ENCODE measurements at places on chromosomes 2 and 18.

GRCh38 chr2:185242462-185242861 is 496.1 kb upstream of the FSIP2 start:
- DNase-seq: no peak

DNA sequence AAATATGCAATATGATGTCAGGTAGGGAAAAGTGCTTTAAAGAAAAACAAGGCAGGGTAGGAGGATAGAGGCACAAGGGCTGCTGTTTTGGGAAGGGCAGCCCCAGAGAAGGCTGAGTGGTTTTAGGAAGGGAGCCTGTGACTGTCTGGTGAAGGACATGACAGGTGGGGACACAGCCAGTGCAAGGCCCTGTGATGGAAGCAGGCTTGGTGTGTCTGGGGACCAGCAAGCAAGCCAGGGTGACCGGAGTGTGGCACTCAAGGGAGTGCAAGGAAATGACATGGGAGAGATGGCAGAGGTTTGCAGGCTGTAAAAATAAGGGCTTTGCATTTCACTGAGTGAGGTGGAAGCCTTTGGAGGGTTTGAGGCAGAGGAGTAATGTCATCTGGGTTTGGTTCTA is 62.0 kb downstream of the LTBP1 start:
- no peak for DNase-seq

GRCh38 chr2:121294881-121295840 is 10.2 kb upstream of the TFCP2L1 start:
- DNase-seq: no peak

DNA sequence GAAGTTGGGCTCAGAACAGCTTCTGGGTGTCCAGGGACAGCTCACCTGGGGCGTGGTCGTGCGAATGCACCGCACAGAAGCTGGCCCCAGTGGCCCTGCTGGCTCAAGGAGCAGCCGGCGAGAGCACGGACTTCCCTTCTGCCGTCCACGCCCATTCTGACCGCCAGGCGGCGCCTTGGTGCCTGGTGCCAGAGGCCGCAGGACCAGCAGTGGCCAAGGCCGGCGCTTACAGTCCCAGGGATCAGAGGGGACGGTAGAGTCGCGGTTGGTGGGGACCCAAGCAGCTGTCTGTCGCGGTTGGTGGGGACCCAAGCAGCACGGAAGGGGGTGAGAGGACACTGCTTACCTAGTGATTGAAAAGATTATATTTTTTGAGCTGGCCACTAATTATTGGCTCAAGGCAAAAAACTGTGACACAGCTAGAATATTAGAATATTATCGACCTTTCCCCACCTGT is 25.7 kb downstream of the NPPC start:
- DNase-seq: no peak

- no peak for DNase-seq
These were observed 296.9 kb downstream of the SATB2 start for GRCh38 chr2:199160677-199161465.

DNA sequence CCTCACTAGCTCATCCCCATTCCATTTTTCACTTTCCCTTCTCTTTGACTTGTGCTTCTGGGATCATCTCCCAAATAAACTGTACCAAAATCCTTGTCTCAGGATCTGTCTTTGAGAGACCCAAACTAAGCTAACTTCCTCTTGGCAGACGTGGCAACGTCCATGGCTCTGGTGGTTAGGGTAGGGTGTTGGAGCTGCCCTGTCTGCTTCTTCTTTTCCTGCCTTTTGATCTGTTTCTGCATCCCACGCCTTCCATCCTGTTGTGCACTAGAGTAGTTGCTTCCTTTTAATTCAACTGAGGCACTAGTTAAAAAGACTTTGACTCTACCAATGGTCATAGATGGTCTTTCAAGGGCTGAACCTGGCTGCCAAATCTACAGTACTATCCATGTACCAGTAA is 5.5 kb upstream of the MAP4K4 start:
- no peak for DNase-seq

- DNase-seq: no peak
These were observed 11.3 kb downstream of the GLS start for GRCh38 chr2:190891889-190892288.

- DNase-seq: no peak
These were observed 8.3 kb downstream of the HSBP1L1 start for GRCh38 chr18:79972720-79973119.

DNA sequence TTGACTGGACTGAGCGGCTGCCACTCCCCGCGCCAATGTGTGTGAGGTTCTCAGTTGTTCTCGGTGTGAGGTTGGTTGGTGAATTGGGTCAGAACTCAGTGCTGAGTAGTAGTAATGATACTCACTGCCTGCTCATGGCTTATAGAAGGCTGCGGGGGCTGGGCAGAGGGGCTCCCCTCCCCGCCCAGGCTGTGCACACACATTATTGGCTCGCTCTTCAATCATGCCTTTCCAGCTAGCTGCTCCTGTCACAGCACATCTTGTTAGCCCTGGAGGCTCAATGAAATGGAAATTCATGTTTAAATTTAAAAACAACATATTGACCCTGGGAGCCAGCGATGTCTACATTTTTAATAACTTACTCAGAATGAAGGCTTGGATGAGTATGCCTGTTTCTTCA is 152.8 kb downstream of the CELF4 start:
- DNase-seq: no peak

DNA sequence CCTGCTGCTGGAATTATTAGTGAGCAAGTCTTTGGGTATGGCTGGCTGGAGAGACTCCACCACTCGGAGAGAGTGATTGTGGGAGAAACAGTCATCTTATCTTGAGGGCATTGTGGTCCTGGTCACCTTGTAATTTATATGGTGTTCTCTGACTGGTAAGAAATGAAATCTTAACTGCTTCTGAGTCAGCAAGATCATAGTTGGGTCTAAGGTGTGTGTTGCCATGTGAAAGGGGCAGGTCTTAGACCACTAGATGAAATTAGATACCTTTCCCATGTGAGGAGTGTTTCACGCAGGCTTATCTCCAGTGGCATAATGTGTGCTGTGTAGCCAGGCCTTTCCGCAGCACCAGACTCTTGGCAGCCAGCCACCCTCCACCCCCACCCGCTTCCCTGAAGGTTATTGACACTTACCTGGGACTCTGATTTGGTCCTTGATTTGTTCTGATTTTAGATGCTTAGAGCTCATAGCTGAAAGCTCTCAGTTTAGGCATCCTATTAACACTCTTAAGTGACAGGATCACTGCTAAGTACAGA is 7.7 kb downstream of the MAPRE3 start:
- DNase-seq: peak; percentile 7

GRCh38 chr2:44817256-44817655 is 124.2 kb upstream of the SIX3 start:
- no peak for DNase-seq

- no peak for DNase-seq
These were observed 416.6 kb downstream of the NRXN1 start for GRCh38 chr2:50615291-50615690.

- DNase-seq: no peak
These were observed 169.3 kb downstream of the HDAC4 start for GRCh38 chr2:239231231-239232194.

GRCh38 chr2:115491186-115491793 is 1048.8 kb downstream of the DPP10 start:
- DNase-seq: no peak

DNA sequence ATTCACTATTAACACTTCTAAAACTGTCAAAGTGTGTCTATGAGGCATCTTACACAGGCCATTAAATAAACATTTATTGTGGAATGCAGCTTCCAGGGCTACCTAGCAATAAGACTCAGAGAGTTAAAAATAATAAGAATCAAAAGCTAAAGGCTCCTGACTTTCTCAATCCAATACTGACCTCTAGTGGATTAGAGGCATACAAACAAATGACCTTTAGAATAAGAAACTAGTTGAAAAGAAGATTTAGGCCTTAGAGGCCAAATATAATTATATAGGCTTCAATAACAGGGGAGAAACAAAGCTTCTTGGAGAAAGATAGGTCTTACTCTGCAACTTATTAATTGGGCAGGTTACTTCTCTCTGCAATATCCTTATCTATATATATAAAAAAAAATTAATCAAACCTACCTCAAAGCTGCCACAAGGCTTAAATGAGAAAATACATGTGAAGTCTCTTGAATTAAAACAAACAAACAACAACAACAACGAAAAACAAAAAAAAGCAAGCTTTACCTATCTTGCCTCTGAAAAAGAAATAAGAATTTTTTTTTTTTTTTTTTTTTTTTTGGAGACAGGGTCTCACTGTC is 246.1 kb downstream of the EXOC6B start:
- DNase-seq: no peak

DNA sequence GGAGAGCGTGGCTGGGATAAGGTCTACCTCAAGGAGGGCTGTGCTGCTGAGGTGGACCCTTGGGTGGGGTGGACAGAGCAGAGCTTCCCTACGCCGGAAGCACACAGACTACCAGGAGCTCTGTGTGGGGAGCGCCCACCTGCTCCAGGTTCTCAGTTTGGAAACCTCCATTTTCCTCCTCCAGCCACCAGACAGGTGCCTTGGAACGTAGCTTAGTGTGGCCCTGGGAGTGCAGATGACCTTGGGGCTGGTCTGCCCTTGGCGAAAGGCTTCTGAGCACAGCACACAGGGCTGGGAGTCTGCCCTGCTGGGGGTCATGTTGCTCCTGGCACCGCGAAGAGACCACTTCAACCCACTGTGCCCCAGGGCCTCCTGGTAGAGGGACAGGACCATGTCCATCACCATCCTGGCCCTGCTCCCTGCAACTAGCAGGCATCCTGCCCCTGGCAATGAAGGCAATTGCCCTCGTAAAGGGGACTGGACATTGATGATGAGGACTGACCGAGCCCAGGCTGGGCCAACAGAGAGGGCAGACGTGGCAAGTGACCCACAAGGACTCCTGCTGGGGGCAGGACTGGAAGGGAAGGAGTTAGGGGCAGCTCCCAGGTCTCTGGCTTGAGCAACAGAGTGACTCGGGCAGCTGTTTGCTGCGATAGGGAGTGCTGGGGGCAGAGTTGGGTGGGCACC is 214.7 kb downstream of the CYP26B1 start:
- no peak for DNase-seq

DNA sequence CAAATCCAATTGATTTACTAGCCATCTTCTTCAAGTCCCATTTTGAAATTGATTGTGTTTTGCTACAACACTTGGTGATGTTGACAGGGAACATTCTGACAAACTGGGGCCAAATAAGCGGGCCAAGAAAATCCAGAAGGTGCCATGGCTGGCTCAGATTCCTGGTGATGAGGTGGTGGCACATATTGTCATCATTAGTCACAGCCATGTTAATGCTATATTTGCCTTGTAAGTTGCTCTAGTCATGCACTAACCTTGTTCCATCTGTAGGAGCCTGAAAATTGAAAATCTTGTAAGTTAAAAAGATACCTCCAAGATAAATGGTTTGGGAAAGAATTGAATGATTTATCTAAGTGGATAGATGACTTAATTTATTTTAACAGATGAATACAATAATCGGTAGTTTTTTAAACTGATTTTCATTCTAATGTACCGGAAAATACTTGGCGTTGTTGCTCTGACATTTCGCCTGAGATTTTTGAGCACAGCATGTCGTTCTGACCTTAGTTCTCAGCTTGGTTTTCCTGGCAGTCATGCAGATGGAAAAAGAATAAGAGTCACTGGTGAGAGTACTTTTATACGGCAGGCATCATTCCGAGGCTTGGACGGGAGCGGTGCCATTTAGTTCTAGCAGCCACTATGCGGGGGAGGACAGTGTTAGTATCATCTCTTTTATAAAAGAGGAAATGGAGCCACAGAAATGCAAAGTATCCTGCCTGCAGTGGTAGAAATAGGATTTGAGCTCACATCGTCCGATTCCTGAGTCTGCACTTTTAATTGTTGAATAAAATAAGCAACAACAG is 133.9 kb downstream of the ZNF532 start:
- DNase-seq: no peak

GRCh38 chr2:64873472-64873924 is 115.7 kb upstream of the SLC1A4 start:
- DNase-seq: peak; percentile 52

DNA sequence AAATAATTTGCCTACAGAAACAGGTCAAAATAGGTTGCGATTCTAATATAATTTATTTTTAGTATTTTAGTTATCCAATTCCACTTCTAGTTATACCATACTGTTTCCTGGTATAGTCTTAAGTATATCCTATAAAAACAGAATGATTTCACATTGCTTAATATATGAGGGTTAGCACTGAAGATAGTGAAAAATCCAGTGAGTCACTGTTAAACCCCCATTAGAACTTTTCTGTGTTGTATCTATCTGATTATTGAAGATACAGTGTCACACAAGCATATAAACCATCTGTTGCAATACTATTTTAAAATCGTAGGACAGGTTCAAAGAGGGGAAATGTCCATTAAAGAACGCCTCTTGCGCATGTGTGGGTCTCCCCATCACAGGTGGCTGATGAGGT is 110.0 kb downstream of the FEZ2 start:
- DNase-seq: no peak

- no peak for DNase-seq
These were observed 199.3 kb downstream of the MEMO1 start for GRCh38 chr2:31811482-31811881.

- no peak for DNase-seq
These were observed 120.8 kb downstream of the GAREM1 start for GRCh38 chr18:32349728-32350395.

DNA sequence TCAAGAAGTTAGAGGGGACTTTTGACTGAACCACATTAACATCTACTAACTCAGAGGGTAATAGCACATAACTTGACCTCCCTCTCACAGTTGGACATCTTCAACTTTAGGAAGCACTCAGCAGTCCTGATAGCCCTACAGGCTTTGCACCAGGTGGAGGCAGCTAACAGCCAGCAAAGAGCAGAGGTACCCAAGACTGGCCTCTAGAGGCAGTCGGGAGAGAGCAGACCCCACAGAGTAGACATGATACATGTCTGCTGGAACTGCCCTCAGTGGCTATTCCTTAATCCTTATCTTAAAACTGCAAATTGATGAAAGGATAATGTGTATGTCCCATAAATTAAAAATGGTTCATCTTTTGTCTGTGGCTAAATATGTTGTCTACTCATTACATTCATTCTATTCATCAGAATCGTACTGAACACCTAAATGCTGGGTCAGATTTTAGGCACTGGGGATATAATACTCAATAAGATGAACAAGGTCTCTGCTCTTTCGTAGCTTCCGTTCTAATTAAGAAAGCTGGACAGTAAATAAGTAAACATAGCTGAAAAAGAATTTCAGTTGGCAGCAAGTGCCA is 49.8 kb downstream of the CAB39 start:
- DNase-seq: no peak

GRCh38 chr2:109517118-109517889 is 96.5 kb downstream of the SEPTIN10 start:
- DNase-seq: no peak

GRCh38 chr18:32335228-32335627 is 135.5 kb downstream of the GAREM1 start:
- DNase-seq: no peak

- no peak for DNase-seq
These were observed 48.9 kb upstream of the EMILIN2 start for GRCh38 chr18:2797951-2798350.

GRCh38 chr18:23458830-23459529 is 5.9 kb downstream of the RIOK3 start:
- DNase-seq: no peak
